ENCODE measurements at places on chromosomes 7 and 10. TPM values are rescaled to one million over a fixed set of nuclear protein-coding genes. Genes with fewer than 3 reads are reported as not detected.

Gene CRHR2
- 0.06 TPM for total RNA-seq

Gene ARL3
- total RNA-seq = 15.4 TPM

Gene LRRC4
- not detected for total RNA-seq

Gene PPP1R17
- total RNA-seq = not detected

Gene PNLIP
- total RNA-seq = not detected

Gene CPA5
- not detected for total RNA-seq

Gene PTEN
- 58.7 TPM for total RNA-seq

Gene ADRB1
- 1.4 TPM for total RNA-seq

Gene SFTPA2
- not detected for total RNA-seq

Gene CRPPA
- 0.75 TPM for total RNA-seq

Gene BAMBI
- total RNA-seq = 11.3 TPM

Gene PLEKHS1
- 0.07 TPM for total RNA-seq

Gene IDE
- 17.7 TPM for total RNA-seq

Gene LHFPL3
- total RNA-seq = not detected

Gene OR13A1
- 0.05 TPM for total RNA-seq

Gene JAZF1
- total RNA-seq = 6.3 TPM

Gene DDIT4
- total RNA-seq = 405 TPM

Gene SH2D4B
- total RNA-seq = not detected

Gene TRIM8
- total RNA-seq = 46.2 TPM

Gene TMEM130
- total RNA-seq = 0.31 TPM

Gene STEAP1
- total RNA-seq = 16.1 TPM

Gene TSPAN33
- 6.4 TPM for total RNA-seq

Gene CALML3
- not detected for total RNA-seq

Gene ALOX5
- 0.29 TPM for total RNA-seq

Gene INA
- 20.0 TPM for total RNA-seq

Gene GSTO2
- 2.4 TPM for total RNA-seq

Gene GRM3
- not detected for total RNA-seq

Gene VKORC1L1
- total RNA-seq = 28.7 TPM
